NCI-H2081 (cell line): ENCODE measurements at places on chromosomes 13 and 19.

- no peak for DNase-seq
Measured at GRCh38 chr19:1471010-1471514, 8.0 kb downstream of the C19orf25 start.

DNA sequence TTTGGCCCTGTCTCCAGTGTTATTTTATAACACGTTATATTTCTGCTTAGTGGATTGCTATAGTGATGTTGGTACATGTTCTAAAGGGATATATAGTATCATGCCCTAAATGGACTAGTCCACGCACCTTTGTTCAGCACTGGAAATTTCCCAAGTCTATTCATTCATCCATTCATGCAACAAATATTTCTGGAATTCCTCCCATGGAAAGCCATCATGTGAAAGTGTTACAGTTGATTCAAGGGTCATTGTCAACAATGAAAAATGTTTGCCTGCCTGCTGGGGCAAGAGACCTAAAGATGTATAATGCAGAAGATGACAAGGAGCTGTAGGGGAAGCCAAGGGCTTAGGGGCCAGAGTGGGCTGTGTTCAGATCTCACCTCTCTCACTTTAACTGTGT lies 10.8 kb upstream of the HSPH1 start:
- no peak for DNase-seq

DNA sequence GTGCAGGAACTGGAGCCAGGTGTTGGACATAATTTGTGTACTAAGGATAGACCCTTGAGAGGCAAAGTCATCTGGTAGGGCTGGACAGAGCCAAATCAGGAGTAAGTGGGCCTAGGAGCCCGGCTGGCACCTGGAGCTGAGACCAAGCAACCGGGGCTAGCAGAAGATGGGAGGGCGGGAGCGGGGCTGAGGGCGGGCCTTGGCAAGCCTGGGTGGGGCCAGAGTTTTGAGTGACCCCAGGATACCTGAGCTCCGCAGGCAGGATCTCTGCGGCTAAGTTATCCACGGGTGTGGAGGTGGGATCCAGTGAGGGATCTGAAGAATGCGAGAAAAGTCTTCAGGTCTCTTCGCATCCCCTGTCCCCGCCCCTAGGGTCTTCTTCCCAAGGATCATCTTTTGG lies 8.2 kb downstream of the HOOK2 start:
- DNase-seq: no peak

- DNase-seq: peak; percentile 29
Measured at GRCh38 chr19:2578901-2579677, 103.2 kb downstream of the GADD45B start.

- no peak for DNase-seq
Measured at GRCh38 chr13:85993567-85993966, 194.3 kb upstream of the SLITRK6 start.

- DNase-seq: no peak
Measured at GRCh38 chr13:39363382-39363772, 239.6 kb downstream of the LHFPL6 start.

DNA sequence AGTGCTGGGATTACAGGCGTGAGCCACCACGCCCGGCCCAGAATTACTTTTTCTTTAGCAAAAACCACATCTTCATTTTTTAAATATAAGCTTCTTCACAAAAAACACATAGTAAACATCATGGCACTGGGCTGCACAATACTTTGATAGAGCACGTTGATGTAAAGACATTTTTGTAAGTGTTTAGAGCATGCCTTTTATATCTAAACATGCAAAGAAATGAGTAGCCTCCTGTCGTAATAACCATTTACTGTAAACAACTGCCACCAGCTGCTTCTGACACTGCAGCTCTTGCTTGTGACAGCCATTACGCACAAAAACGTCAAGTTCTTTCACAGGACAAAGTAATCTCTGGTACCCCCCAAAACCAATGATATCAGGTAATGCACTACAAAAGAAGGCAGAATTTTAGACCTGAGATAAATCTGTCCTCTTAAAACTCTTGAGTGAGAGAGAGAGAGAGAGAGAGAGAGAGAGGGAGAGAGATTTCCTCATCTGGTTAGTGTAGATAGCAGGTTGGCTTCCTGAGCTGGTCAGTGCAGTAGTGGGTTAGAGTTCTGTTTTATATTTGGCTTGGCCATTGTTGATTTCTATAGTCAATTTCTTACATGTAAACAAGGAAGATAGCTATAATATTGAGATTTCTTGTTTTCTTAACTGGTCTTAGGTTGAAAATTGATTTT lies 6.7 kb upstream of the ZNF548 start:
- no peak for DNase-seq

DNA sequence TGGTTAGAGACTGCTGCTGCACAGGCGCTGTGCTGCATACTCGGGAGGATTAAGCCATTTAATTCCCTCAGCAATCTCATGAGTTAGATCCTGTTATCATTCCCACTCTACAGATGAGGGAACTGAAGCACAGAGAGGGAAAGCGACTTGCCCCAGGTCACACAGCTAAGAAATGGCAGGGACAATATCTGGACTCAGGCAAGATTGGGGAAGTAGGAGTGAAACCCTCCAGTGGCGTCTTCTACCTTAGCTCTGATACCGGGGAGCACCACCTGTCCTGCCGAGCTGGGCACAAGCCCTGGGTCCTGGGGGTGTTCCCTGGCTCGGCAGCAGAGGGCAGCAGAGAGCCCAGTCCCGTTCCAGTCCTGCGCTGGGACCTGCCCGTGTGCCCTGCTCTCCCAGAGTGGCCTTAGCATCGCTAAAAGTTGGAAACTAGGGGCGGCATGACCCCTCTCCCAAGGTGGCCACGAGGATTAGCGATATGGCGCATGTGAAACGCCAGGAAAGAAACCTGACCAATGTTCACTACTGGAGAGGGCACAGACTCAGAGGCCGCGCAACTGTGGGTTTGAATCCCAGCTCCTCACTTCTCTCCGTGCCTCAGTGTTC lies 20.5 kb downstream of the CYTH2 start:
- peak; percentile 31 for DNase-seq

GRCh38 chr19:47615714-47616113 lies 6.8 kb downstream of the BICRA start:
- DNase-seq: no peak

- DNase-seq: no peak
Measured at GRCh38 chr13:50355797-50356196, 340.6 kb downstream of the KCNRG start.

- DNase-seq: no peak
Measured at GRCh38 chr19:13417054-13417453, 89.2 kb downstream of the CACNA1A start.

GRCh38 chr13:43272851-43273250 lies 249.5 kb downstream of the DNAJC15 start:
- DNase-seq: peak; percentile 87

- no peak for DNase-seq
Measured at GRCh38 chr13:75326173-75327134, 155.5 kb downstream of the TBC1D4 start.

DNA sequence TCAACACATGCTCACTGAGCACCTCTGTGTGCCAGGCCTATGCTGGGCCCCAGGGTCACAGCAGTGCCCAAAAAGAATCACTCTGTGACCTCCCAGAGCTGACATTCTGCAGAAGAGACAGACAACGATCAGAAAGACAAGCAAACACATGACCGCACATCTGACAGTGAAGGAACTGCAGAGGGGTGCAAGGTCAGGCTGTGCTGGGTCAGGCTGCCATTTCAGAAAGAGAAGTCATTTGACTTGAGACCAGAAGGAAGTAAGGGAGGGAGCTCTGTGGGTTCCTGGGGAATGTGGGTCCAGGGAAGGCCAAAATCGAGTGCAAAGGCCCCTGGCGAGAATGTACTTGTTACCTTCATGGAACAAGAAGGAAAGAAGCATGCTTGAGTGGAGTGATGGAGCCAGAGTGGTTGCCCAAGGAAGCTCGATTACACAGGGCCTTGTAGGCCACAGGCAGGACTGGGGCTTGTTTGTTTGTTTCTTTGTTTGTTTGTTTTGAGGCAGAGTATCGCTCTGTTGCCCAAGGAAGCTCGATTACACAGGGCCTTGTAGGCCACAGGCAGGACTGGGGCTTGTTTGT lies 11.4 kb upstream of the CD22 start:
- no peak for DNase-seq

- DNase-seq: no peak
Measured at GRCh38 chr19:48962029-48962848, 2.9 kb upstream of the FTL start.

DNA sequence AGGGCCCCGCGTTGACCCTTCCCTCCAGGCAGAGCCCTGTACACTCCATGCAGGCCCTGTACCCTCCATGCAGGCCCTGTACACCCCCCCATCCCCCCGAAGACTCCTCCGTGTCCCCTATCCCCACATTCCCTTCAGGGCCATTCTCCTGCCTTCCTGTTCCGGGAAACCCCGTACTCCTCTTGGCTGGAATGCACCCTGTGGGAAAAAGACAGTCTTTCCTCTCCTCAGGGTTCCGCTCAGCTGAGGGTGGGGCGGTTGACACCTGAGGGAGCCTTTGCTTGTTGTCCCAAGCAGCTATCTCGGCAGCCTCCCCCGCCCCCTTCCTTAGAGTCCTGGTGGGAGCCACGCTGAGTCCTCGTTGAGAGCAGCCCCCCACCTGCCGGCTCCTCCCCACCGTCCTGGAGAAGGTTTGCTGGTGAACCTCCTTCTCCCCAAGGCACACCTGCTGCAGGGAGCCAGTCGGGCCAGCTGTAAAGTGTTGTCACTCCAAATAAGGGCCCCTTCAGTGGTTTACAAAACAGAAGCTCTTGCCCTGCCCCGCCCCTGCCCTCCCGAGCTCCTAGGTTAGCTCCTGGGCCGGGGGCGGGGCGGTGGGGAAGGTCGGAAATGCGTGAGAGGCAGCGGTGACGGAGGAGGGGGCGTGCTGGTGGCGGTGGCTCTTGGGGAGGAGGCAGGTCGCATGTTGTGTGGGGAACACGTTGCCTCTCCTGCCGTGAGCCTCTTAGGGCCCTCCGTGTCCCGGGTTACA lies 1.5 kb downstream of the GNA11 start:
- no peak for DNase-seq

DNA sequence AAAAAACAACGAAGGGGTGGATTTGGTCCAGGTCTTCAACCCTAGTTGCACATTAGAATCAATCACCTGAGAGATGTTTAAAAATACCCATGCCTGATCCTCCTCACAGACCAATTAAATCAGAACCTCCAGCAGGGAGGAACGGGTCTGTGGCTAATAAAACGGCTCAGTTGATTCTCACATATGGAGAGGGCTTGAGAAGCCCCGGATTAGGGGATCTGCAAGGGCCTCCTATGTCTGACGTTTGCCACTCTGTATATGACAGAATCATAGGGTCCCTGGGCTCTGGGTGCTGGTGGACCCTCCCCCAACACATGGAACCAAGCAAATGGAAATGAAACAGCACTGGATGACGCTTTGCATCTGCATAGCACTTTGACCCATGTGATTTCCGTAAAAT lies 36.7 kb upstream of the C13orf42 start:
- no peak for DNase-seq

GRCh38 chr13:37385956-37386670 lies 212.5 kb downstream of the POSTN start:
- DNase-seq: no peak

DNA sequence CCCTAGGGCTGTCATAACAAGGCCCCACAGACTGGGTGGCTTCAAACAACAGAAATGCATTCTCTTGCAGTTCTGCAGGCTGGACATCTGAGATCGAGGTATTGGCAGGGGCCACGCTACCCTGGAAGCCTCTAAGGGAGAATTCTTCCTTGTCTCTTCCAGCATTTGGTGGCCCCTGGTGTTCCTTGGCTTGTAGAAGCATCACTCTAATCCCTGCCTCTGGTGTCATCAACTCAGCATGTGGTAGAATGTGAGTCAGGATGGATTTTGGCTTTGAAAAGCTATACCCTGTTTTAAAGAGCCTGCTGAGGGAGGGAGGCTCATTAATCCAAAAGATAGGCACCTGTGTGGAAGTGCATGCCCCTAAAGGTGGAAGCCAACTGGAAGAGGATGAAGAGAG lies 7.9 kb upstream of the GGACT start:
- no peak for DNase-seq

GRCh38 chr19:52670046-52670445 lies 31.9 kb upstream of the ZNF83 start:
- DNase-seq: no peak

DNA sequence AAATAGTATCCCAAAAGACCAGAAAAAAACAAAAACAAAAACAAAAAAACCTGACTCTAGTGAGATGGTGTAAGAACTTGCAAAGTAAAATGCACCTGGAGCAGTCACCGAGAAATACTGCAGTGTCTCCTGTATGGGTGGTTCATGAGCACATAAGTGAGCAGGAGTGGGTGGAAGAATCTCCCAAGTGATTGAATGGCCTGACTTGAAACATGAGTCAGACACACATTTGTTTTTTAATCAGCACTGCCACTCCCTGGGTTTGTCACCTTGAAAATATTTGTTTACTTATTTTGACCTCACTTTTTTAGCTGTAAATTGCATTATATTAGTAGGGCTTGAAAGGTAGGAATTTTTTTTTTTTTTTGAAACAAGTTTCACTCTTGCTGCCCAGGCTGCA lies 2.0 kb downstream of the ZNF431 start:
- no peak for DNase-seq

DNA sequence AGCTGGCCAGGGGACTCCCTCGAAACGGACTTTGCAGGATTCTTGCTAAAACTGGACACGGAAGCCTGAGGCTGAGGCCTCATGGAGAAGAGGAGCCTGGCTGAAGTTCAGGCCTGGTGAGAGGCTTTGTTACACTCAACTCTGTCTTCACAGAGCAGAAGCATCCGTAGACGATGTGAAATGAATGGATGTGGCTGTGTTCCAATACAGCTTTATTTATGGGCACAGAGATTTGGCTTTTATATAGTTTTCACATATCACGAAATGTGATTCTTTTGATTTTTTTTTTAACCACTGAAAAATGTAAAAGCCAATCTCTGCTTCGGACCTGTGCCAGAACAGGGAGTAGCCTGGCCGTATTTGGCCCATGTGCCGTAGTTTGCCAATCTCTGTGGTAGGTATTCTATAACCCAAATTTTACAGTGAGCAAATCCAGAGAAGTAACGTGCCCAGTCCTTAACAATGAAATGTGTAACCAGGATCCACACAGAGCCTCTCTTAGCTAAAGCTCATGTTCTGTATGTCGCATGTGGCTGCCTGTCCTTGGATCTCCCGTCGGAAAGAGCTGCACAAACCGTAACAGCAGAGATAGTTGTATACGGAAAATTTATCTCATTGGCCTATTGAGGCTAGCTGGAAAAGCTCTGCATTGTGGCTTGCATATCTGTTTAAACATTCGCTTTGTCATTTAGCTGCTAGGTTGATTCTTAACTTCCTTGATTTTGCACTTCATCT lies 171.6 kb upstream of the RNF113B start:
- no peak for DNase-seq

- no peak for DNase-seq
Measured at GRCh38 chr13:78430166-78430791, 173.1 kb downstream of the POU4F1 start.

GRCh38 chr19:18437491-18438330 lies at the start of gene ISYNA1:
Gene ISYNA1 (minus strand): TSS chr19:18438133. CDS start chr19:18437979, 154 bp downstream.
- no peak for DNase-seq

GRCh38 chr19:51783372-51783771 lies 11.6 kb upstream of the FPR3 start:
- DNase-seq: no peak
